ENCODE measurements at places on chromosomes 4 and X.

DNA sequence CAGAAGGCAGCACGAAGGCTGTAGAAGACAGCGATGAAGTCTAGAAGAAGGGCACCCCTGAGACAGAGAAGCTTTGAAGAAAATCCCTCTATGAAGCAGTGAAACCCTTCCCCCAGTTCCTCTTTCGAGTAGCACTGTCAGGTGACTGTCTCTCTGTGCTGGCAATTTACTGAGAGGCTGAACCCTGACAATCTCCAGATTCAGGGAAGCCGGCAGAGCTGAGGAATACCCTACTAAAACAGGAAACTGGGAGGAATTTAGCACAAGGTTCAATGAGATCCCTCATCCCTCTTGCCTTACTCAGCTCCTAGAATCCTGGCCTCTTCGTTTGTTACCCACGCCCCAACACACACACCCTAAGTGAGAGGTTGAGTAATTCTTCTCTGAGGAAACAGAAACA, 239.7 kb upstream of the NOCT start:
- no peak for DNase-seq

GRCh38 chr4:151922306-151922705, 161.5 kb upstream of the GATB start:
- no peak for DNase-seq

DNA sequence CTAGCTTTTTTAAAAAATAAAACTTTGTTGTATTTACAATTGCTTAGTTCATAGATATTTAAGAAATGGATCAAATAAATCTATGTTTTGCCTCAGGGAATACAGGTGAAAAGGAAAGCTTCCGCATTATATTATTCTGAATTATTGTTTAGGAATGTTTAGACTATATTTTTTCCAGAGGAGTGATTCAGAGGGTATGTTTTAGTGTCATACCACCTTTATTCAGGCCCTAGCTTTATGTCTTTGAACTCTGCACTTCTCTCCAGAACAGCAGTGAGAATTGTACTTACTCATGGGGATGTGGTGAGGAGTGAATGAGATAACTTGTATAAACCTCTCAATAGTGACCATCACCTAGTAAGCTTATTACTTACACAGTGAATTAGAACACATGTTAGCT, 14.0 kb downstream of the SLIT2 start:
- no peak for DNase-seq

- DNase-seq = no peak
Measured at GRCh38 chr4:4507923-4508322, 33.9 kb downstream of the STX18 start.

- DNase-seq = no peak
Measured at GRCh38 chrX:54633641-54634040, 103.6 kb downstream of the GNL3L start.

DNA sequence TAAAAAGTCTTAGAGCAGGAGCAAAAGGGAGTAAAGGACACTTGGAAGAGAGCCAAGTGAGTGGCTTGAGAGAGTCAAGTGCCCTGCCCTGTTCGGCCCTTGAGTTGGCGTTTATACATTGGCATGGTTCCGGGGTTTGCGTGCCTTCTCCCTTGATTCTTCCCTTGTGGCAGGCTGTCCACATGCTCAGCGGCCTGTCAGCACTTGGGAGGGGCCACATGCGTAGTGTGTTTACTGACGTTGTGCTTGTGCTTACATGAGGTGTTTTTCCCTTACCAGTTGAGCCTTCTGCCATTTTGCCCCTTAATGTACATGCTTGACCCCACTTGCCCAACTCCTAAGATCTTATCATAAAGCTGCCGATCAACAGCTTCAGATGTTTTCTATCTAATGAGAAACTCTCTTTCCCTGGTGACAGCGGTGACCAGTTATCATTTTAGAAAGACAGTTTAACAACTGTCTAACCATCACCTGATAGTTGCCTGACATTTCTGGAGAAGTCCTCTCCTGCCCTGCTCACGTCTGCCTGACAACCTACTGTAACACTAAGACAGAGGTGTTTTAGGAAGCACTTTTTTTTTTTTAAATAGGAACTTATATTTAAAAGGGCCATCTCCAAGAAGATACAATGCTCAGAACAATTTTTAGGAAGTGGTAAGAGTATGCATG, 49.5 kb upstream of the GC start:
- DNase-seq = no peak

DNA sequence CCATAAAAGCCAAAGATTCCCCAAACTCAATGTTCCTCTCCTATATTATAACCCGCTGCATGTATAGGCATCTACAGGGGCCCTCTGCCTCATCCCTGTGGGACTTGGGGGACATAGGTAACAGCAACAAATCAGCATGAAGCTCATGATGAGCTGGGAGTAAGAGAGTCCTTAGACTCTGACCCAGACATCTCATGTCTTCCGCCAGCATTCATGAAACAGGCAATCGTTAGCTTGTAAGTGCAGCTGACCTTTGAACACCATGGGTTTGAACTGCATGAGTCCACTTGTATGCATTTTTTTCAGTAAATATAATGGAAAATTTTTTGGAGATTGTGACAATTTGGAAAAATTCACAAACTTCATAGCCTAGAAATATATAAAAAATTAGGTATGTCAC, 10.4 kb upstream of the SCOC start:
- no peak for DNase-seq

DNA sequence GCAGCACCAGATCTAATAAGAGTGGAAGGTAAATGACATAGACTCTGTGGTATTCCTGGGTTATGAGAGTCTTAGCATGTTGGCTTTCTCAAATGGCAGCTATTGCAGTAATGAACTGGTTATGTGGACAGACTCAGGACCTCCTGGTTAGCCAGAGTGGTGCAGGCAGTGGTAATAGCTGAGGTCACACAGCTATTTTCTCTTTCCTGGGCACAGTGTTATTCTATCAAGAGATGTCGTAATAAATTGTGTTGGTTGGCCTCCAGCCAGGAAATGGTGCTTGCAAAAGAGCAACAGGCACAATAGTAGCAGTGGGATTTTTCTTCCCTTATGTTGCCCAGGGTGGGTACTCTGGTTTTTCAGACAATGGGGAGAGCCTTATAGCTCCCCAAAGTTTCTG, 279.2 kb upstream of the FGF16 start:
- DNase-seq = no peak

DNA sequence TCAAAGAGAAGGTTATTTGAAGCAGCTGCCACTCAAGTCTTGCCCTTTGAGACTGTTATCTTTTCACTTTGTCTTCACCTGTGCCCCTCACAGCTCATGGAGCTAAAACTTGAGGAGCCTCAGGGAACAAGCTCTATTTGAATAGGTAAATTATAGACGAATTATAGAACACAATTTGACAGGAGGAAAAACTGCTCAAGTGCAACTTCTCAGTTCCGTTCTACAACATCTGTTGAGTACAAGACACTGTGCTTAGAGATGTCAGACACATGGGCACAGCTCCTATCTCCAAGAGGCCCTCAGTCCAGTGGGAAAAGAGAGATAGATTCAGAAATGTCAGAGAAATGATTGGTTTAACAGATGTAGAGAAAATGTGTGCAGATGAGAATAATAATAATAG, 5.1 kb downstream of the PPP1R2C start:
- DNase-seq = no peak

DNA sequence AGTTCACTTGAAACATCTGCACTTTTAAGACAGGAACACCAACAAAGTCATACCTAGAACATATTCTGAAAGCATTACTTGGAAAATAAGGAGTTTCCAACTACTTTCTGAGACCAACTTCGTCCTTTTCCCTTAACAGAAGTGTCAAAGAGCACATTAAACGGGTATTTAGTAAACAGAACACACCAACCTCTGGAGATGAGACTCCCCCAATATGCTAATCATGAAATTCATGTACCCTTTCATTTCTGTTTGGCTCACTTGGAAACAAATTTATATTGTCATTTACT, 69.2 kb downstream of the NOCT start:
- DNase-seq = peak; percentile 70

DNA sequence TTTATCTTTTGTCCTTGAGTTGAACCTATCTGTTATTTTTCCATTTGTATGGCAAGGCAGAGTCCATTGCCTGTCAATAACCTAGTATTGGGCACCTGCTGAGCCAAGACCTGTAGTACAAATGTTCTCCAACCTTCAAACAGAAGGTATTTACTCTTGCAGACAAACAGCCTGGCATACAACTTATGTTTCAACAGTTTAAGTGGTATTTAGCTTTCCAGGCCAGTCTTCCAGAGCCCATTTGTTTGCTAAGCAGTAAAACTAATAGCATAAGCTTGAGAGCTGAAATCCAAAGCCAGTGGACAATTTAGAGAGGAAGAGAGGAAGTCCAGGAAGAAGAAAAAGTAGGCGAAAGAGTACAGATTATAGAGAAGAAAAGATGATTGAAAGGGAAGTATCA, 979.3 kb downstream of the GLUD2 start:
- no peak for DNase-seq

GRCh38 chr4:16530688-16531635, 304.7 kb upstream of the TAPT1 start:
- no peak for DNase-seq

DNA sequence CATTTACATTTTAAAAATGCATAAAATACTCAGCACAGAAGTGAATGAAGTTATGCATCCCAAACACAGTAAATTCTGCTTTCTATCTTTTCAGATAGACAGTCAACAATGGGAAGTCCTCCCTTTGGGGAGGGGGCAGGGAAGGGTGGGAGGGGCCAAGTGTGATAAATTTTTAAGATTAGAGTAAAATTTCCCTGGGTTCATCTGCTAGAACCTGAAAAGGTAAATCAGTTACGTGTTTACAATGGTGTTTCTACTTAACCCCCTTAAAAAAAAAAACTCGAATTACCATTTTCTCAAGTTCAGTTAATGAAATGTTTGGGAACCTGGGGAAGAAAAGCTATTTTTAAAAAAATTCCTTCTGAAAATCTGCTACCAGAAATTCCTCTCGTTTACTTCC, 9.1 kb downstream of the PITX2 start:
- DNase-seq = no peak

GRCh38 chrX:77694491-77694890, 91.5 kb downstream of the ATRX start:
- no peak for DNase-seq

All from NCI-H526 treated with DMSO at 0.1 percent for 48 hours (cell line).